Dorsolateral prefrontal cortex (tissue), 122 donors: ENCODE measurements at places on chromosomes 1 and 21.
A peak's percentile ranks its signal among the peaks of the same experiment; 100 is the strongest.

DNA sequence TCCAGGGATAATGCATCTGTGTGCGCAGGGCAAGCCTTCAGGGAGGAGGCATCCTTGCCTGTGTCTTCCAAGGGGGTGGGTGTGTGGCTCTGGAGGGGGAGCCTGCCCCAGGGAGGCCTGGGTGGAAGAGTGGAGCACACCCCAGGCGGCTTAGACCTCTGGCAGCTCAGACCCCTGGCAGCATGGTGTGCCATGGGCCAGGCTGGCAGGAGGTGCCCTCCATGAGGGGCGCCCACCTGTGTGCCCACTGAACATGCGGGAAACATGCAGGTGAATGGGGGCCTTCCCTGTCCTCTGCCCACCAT, 1.1 kb upstream of the PANK4 start:
- no peak for DNase-seq

DNA sequence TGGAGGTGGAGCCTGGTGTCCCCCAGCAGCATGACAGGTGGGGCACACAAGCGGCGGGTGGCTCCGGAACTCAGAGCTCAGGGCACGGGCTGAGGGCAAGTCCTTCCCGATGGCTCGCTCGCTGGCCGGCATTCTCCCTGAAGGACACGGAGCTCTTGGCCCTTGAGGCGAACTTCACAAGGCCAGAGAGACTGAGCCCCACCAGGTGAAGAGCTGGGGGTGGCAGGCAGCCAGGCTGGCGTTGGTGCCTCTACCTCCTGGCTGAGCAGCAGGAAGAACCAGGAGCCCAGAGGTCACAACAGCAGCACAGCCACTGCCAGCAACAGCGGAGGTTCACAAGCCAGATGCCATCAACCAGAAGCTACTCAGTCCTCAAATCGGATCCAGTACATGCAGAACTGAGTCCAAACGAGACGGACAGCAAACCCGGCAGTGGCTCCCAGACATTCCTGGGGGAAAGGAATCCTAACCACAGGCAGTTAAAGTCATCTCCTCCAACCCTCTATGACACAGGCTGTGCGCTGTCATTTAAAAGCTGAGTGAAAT, 54.1 kb downstream of the NPHP4 start:
- no peak for DNase-seq

GRCh38 chr1:109426281-109427170, at the start of gene PSMA5:
Gene PSMA5 (minus strand): TSS chr1:109426448. CDS start chr1:109426330, 118 bp downstream.
- DNase-seq, result peak; percentile 95

DNA sequence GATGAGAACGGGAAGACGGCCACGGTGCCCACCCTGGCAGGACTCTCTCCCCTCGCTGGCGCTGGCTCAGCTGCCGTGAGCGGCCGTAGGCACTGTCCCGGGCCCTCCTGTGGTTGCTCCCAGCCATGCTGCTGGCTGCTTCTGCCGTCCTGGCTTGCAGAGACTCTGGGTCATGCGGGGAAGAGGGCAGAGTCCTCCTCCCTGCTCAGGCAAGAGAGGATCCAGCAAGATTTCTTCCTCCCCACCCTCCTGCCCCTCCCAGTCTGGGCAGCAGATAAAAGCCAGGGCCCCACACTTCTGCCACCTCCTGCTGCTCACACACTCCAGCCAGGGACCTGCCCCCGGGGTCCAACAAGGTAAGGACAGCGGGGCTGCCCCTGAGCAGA, 60.1 kb downstream of the AGPAT3 start:
- DNase-seq, result no peak

- DNase-seq, result no peak
Observed at GRCh38 chr1:62196086-62196690, 1.5 kb downstream of the L1TD1 start.

DNA sequence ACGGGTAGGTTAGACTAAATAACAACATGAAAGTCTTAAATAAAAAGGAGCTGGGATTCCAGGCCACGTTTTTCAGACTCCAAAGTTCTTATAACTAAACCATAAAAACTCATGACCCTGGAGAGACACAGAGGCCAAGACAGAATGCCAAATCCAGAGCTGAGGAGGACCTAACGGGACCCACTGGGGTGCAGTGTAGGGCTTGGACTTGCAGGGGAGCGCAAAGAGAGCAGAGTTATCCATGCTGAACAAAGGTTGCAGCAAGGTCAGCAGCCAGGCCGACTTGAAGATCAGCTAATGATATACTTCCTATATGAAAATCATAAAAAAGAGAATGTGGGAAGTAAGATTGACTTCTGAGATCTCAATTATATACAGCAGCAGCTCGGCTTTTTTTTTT, 237.1 kb downstream of the TM2D1 start:
- no peak for DNase-seq

DNA sequence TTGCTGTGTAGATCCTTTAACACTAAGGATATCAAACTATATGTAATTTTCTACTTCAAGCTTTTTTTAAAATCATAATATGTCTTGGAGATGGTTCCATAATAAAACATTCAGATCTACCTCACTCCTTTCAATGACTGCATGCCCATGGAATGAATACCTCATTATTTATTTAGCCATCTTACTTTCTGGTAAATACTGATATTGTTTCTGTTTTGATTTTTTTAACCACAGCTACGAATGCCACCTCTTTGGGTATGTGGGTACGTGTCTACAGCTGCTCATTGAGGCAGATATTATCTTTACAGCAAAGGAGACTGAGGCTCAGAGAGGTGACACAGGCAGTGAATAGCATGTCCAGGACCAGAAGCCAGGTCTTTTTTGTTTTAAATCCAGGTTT, 215.7 kb downstream of the ST6GALNAC3 start:
- no peak for DNase-seq

GRCh38 chr1:247054992-247055415, 23.6 kb downstream of the ZNF670 start:
- no peak for DNase-seq

DNA sequence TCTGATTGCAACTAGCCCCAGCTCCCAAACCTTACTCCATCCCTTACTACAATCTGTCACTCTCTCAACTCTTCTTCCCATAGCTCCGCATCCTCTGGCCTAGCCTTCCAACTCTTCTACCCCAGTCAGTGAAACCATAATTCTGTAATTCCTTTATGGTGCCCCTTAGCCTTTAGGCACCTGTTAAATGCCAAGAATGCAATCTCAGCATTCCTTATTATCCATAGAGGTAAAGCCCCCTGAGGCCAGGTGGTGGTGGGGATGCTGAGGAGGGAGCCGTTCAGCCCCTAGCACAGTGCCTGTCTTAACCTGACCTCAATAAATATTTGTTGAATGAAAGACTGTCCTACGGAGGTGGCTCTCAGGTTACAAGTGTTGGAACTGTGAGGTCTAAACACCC, 14.0 kb downstream of the ATP1A2 start:
- no peak for DNase-seq

GRCh38 chr21:30044447-30045064, 104.8 kb upstream of the GRIK1 start:
- no peak for DNase-seq

- DNase-seq, result no peak
Observed at GRCh38 chr1:12063141-12064072, at the start of gene TNFRSF8. Gene TNFRSF8 (plus strand): TSS chr1:12063303. CDS start chr1:12063599, 296 bp downstream.

DNA sequence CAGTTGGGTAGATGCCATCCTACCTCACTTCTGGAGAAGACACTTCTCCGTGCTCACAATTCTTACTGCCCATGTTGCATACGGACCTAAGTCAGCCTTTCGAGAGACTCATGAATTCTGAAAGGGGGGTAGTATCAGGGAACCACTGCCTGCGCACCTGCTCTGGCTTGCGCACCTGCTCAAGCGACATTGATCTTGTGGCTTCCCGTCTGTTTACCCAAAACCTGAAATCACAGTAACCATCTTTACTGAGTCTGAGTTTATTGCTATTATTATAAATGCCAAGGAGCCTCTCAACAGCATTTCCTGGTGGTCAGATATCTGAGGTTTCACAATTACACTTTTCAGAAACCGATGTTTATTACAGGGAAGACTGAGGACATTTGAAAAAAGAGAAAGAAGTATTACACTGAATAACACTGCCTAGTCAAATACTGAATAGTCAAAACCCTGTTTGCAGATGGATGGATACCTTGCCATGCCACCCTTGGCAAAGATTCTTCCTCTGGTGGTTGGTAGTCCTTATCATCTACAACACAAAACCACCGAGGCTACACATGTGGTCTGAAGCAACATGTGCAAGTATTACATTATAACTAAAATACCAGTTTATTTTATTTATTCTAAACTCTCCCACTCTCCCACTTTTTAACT, 208.7 kb downstream of the SIPA1L2 start:
- DNase-seq, result no peak

GRCh38 chr1:221993444-221993948, 251.6 kb upstream of the DUSP10 start:
- DNase-seq, result no peak

DNA sequence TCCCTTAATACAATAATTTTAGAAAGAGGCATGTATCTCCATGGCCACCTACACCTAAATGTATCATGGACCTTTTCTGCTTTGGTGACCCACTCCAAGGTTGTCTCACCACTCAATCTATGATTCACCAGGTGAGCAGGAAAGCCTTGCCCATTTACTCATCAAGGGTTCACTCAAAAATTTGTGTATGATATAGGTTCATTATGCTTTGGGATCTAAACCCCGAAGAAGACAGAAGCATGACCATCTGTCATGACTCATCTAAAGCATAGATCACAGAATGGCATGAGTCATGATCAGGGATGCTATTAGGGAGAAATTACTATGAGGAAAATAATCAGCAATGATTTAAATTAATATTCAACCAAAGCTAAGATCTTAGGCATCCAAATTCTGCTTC, 38.5 kb downstream of the PYHIN1 start:
- DNase-seq, result no peak

DNA sequence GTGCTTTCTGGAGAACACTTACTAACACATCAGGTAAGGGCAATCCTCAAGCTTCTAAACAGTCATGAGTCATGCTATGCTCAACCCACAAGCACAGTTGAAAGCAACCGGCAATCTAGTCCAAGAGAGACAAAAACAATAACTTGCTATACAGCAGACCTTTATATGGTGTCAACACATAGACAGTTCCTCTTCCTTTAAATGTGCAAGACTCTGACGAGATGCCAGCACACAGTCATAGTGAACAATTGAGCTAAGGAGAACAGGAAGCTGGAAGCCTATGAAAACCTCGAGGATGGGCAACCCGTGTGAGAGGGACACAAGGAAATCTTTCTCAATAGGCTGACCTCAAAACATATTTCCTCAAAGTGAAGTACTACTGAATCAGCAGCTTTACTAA, 5.3 kb downstream of the ADIPOR1 start:
- DNase-seq, result no peak

GRCh38 chr1:160460683-160461287, 60.4 kb downstream of the VANGL2 start:
- no peak for DNase-seq

GRCh38 chr1:146013559-146013922, 8.0 kb downstream of the HJV start:
- no peak for DNase-seq

- no peak for DNase-seq
Observed at GRCh38 chr21:45353200-45353599, 51.8 kb upstream of the COL18A1 start.

- no peak for DNase-seq
Observed at GRCh38 chr1:226470921-226471866, 63.3 kb upstream of the PARP1 start.

GRCh38 chr1:90717665-90718410, 736 bp upstream of the BARHL2 start:
- no peak for DNase-seq

GRCh38 chr21:46028573-46029091, 47.1 kb downstream of the COL6A1 start:
- DNase-seq, result no peak

- DNase-seq, result no peak
Observed at GRCh38 chr1:23915466-23915865, 2.3 kb upstream of the CNR2 start.

DNA sequence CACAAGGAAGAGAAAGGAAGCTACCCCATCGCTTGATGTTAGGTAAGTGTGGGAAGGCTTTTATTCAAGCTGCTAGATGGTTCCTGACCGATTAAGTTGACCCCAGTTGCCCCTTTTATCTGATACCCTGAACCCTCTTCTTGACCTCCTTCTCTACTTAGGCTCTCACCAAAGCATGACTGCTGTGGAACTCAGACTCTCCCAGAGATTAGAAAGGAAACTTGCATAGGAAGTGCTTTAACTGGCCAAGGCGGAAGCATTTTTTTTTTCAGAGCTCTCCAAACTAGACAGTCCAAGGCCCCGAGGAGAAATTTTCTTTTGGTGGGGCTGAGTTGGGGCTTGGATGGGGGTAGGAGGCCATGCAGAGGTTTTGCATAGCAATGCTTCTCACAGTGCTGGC, 101.3 kb upstream of the USP24 start:
- no peak for DNase-seq

- DNase-seq, result no peak
Observed at GRCh38 chr1:84800090-84801073, 92.6 kb downstream of the LPAR3 start.

GRCh38 chr21:15732290-15732995, 2.7 kb downstream of the USP25 start:
- DNase-seq, result no peak

DNA sequence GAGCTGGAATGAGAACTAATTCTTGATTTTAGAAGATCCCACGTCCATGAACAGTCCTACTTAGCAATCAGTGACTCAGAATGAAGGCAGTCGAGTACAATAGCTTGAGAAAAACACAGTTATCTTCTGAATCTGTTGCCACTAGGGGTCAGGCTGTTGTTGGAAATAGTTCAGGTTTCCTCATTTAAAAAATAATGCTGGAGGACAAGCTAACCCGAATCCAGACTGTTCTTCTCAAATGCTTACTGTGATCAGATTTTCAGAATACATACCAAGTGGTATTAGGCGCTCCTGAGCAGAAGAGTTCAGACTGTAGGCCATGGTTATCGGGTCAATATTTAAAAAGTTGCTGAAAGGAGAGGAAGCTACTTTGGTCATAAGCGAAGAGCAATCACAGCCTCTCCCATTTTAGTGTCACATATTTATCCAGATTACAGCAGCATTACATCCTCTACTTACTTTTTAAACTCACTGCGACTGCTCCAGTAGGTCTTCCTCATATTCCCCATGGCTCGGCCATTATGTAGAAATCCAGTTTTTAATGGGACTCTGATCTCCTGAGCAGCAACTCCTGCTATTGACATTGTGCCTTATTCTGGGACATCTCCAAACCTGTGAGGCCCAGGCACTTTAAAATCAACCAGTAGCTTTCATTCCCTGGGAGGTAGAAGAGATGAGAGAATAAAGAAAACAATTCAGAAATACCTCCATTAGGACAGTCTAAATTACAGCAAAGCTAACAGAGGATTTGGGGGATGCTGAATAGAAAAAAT, 10.9 kb downstream of the ERRFI1 start:
- no peak for DNase-seq

GRCh38 chr1:98693385-98693784, 31.9 kb downstream of the SNX7 start:
- no peak for DNase-seq

DNA sequence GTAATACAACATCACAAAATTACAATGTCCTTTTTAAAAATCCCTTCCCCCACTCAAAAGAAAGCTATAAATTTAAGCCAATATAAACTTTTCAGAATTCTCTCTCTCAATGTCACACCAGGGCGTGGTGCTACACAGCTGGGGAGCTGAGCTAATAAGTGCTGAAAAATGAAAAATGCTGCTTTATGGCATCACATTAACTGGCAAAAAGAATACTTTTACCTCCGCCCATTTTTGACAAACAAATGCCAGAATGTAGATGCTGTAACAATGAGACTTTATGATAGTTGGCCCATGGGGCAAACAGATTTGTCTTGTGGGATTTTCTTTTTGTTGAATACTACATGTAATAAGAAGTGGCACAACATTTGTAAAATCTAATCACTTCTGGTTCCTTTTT, 12.7 kb upstream of the LYPLAL1 start:
- DNase-seq, result no peak

- DNase-seq, result no peak
Observed at GRCh38 chr1:89821322-89822108, 683 bp downstream of the LRRC8D start.

- DNase-seq, result no peak
Observed at GRCh38 chr1:51525295-51525694, 6.2 kb upstream of the EPS15 start.
